ENCODE measurements at places on chromosomes 7 and 10.

DNA sequence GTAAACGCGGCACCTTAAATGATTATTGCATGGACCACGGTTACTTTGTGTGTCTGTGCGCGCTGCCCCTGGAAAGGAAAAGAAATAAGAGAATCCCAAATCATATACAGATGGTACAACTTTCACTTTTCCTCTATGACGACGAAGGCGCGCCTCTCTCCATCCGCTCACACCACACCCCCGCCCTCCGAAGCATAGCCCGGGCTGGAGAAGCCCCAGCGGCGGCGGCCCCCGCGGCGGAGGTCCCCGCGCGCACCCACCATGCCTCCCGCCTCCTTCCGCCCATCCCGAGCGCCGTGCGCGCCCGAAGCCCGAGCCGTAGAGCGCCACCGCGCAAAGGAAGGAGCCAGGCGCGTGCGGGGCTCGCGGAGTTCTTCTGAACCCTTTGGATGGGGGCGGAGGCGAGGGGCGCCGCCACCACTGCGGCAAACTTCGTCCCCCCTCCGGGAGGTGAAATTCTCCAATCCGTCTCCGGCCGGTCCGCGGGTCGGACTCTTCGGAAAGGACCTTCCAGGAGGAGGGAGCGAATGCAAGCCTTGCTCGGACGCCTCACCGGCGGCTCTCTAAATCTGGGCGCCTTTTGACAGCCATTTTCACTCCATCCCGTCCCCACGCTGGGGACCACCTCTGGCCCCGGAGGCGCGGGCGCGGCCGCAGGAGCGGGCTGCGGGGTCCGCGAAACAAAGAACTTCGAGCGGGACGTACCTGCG lies 588 bp downstream of the GLI3 start:
- DNase-seq, result no peak

DNA sequence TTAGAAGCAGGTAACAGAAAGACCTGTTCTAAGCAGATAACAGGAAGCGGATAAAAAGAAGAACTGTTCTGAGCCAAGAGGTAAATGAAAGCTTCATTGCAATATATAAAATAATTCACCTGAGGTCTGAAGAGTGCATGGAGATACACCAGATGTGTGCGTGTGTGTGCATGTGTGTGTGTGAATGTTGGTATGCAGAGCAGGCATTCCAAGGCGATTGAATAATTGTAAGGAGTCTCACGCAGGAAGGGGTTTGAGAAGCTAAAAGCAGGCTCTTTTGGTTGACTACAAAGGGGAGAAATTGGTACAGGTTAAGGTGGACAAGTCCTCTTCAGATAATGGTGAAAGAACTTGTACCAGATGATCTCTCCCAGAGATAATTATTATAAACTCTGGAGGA lies 450.6 kb downstream of the DNAJB9 start:
- no peak for DNase-seq

- no peak for DNase-seq
Observed at GRCh38 chr10:27680006-27680557, 65.5 kb downstream of the MKX start.

DNA sequence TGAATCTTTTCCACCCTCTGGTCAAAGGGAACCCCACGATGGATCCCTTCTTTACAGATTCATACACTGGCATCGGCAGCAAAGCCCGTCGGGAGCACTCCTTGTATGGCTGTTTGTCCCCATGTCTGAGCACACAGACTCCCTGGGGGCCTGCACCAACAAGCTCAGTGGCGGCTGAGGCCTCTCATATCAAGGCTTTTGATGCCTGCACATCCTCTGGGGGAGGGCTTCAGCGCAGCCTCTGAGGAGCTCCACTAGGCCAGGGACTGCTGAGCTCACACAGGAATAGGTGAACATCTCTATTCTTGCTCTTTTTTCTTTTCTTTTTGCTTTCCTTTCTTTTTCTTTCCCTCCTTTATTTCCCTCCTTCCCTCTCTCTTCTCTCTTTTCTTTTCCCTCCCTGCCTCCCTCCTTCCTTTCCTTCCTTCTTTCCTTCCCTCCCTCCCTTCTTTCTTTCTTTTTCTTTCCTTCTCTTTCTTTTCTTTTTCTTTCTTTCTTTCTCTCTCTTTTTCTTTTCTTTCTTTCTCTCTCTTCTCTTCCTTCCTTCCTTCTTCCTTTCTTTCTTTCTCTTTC lies 174.6 kb downstream of the CCDC3 start:
- no peak for DNase-seq

GRCh38 chr7:48130658-48131108 lies 40.6 kb upstream of the ABCA13 start:
- no peak for DNase-seq

- no peak for DNase-seq
Observed at GRCh38 chr10:43380610-43381222, 9.3 kb downstream of the FXYD4 start.

Measured in AML-193 (cell line).